Breast epithelium (tissue), 4 donors: ENCODE measurements at places on chromosomes 4 and X. TPM values are rescaled to one million over a fixed set of nuclear protein-coding genes. Genes with fewer than 3 reads are reported as not detected.

The DCLK2 gene
- total RNA-seq: 4.0 TPM

- no peak for DNase-seq
Observed at GRCh38 chr4:138925495-138925894, 90.1 kb upstream of the NOCT start.

- DNase-seq: no peak
Observed at GRCh38 chr4:177047070-177047850, 254.5 kb upstream of the VEGFC start.

DNA sequence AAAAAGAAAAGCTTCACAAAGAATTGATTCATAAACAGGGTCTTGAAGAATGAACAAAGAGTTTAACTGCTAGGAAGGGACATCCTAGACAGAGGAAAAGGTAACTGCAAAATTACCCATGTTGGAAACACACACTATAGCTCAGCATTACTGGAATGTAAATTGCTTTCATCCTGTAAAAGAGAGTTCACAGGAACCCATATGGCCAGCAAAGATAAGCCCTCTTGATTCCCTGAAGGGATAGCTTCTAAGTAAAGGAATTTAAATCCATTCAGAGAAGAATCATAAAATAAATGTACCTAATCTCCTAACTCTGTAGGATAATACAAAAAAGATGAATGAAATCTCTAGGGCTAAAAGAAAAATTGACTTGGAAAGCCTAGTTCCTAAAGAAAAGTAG, 107.1 kb upstream of the INTU start:
- DNase-seq: no peak

DNA sequence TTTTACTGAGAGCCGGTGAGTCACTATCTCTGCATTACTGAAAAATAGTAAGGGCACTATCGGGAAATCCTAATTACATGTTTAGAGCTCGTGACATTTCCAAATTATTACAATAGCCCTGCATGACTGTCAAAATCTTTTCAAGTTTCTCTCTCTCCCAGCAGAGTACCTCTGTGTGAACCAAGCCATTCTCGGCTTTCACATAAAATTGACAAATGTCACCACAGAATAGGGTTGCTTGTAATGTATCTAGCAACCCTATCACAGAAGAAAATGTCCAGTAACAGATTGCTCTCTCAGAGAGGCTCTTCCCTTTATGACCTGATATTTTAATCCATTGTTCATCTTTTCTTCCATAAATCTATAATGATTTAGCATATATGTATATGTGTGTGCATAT, 144.8 kb upstream of the GNPDA2 start:
- no peak for DNase-seq

DNA sequence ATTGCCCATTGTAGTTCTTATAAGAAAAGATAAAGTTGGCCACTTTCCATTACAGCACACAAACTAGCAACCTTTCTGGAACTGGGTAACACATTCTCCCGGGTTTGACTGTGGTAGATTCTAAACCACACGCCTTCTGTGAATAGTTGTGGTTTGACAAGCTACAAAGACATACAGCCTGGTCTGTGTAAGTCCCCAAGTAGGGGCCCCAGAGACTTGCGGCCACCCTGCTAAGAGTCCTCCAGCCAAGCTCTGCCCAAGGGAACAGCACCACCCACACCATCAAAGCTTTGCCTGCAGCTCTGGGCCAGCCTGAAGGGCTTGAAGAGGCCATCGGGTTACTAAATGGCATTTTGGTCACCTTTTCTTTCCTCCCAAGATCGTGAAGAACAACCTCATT, 203.4 kb downstream of the MAML3 start:
- no peak for DNase-seq

The RAB33A gene
- 0.73 TPM for total RNA-seq

- no peak for DNase-seq
Observed at GRCh38 chr4:91279899-91280298, 1023.9 kb upstream of the GRID2 start.

DNA sequence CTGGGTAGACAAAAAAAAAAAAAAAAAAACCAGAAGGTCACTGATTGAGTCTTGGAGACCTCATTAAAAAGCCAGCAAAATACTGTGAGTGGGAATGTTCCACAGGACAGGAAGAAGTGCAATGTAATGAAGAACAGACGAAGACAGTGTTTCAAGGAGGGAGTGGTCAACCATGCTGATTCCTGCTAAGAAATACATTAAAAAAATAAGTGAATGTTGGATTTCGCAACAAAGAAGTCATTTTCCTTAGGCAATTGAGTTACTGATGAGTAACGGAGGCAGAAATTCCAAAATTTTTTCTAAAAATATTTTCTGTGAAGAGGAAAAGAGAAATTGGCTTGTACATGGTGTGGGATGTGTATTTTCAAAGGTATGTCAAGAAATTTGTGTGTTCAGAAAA, 94.3 kb upstream of the FAM47B start:
- DNase-seq: no peak

GRCh38 chr4:6730603-6731317, 14.8 kb downstream of the BLOC1S4 start:
- no peak for DNase-seq

GRCh38 chrX:7085879-7086278, 61.6 kb upstream of the STS start:
- no peak for DNase-seq

The PITX2 gene
- total RNA-seq: 2.6 TPM

The OPRPN gene
- total RNA-seq: 1.0 TPM

- DNase-seq: no peak
Observed at GRCh38 chr4:38674258-38675144, 10.5 kb downstream of the KLF3 start.

DNA sequence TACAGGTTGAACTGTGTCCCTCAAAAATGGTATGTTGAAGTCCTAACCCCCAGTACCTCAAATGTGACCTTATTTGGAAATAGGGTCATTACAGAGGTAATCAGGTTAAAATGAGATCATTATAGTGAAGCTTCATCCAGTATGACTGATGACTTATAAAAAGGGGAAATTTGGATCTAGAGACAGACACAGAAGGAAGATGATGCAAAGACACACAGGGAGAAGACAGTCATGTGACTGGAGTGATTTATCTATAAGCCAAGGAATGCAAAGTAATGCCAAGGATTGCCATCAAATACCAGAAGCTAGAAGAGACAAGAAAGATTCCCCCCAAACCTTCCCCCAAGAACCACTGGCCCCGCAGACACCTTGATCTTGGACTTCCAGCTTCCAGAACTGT, 155.2 kb downstream of the RBMX2 start:
- no peak for DNase-seq

The ACOT9 gene
- 38.7 TPM for total RNA-seq

DNA sequence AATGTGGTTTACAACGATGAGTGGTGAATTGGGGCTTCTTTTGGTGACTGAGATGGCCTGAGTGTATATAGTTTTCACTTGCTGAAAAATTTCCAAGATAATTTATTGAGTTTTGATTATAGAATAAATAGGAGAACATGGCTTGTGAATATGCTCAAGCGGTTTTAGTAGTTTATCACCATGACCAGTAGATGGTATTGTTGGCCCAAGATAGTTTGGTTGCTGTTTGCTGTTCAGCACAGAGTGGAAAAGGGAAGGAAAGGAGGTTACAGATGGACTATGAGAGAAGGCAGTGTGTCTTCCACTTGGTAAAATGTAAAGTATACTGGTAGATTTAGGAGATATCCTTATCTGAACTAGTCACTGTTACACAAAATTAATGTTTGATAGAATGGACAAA, 55.8 kb upstream of the POU4F2 start:
- DNase-seq: no peak

The ARAP2 gene
- total RNA-seq: 71.4 TPM

DNA sequence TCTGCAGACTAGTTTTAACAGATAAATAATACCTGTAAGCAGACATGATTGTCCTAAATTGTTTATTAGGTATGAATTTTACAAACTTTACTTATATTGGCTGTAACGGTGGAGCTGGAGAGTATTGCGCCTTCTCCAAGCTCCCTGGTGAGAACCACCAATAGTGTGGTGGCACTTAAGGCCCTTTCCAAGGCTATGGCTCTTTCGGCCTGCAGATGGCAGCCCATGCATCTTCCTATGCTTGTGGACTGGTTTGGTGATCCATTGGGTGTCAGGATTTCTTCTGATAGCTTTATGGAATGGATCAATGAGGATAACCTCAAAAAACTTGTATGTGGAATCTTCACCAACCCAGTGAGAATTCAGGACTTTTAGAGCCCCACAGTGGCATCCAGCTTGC, 7.8 kb downstream of the LARP1B start:
- DNase-seq: no peak

DNA sequence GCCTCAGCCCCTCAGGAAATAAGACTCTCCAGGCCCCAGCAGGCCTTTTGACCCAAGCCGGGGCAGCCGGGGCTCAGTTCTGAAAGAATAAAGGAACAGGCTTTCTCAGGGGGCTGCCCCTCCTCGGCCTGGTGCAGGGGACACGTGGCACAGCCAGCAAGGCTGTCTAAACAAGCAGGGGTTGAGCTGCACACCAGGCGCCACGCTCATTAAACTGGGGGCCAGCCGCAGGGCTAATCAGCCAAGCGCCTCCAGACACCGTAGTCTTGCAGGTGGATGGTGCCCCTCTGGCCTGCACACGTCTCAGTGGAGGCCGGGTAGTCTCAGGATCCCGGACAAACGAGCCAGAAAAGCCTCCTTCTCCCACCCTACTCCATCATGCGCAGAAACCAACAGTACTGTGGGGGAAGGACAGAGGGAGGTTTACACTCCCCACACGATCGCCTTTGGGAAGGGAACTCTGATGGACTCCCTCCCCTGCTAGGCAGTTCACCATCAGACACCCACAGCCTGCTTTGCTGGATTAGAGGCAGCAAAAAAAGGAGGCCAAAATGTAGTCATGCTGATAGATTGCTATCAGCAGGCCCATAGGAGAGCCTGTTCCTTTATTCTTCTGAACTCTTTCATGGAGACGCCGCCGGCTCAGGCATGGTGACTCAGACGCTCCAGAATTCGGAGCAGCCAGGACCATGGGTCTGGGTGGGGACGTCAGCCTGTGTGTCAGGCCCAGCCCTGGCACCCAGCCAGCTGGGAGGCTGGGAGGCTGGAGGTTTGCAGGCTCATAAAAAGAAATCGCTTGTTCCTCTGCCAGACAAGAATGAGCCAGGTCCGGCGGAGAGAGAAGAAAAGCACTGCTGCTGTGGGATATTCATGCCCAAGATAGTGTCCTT, 342.4 kb downstream of the BCOR start:
- DNase-seq: peak; percentile 88

GRCh38 chr4:45241976-45242375, 515.6 kb upstream of the GNPDA2 start:
- DNase-seq: no peak
